ENCODE measurements at places on chromosomes 11 and 22.

DNA sequence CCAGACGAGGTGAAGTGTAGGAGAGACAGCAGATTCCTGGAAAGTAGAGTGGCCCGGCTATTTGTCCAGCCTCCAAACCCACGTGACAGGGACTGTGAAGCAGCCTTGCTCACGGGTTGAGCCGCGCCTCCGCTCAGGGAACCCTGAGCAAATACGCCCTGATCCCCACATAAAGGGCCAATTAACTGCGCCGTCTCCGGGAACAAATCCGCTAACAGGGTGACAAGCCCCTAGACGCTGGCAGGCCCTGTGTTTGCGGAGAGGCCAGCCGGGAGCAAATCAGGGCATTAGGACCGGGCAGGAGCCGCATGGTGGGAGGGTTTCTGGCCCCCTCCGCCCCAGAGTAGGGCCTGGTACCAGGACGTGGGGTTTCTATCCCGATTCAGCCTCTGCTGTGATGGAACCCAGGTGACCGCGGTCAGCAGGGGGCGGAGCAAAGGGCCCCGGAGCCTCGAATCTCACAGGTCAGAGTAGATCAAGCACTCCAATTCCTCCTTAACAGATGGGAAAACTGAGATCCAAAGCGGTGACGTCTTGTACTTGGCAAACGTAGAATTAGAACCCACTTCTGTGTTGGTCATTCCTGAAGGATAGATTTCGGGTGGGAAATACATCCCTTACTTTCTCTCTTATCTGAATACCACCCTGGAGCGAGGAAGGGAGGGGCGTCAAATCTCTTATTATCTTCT, 2.0 kb upstream of the ROBO3 start:
- DNase-seq = no peak

DNA sequence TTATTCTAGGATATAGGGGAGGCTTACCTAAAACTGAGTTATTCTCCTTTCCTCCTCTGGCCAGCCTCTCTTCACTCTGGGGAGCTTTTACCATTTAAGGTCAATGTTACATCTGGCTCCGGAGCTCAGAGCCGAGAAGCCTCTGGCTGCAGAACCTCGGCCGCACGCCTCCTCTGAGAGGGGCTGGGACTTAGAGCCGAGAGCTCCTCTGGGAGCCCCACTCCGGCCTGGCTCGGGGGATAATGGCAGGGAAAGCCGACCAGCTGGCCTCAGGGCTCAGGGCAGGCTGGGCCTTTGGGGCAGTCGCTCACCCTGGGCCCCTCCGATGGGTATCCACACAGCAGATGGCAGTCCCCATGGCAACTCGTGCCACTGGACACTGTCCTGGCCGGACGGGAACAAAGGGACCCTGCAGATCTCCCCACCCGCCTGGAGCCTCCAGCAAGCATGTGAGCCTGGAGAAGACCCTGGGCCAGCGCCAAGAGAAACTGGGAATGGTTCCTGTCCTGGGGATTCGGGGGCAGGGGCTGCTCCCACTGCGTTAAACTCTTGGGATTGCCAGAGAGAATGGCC, at the start of gene IRAG1:
Gene IRAG1, minus strand, starts transcription at position 247 of the 573 bp plus-strand sequence. Its CDS starts 153 bp downstream, at position 94.
- DNase-seq = no peak

- DNase-seq = no peak
Measured at GRCh38 chr11:1487851-1488574, 1.4 kb upstream of the MOB2 start.

DNA sequence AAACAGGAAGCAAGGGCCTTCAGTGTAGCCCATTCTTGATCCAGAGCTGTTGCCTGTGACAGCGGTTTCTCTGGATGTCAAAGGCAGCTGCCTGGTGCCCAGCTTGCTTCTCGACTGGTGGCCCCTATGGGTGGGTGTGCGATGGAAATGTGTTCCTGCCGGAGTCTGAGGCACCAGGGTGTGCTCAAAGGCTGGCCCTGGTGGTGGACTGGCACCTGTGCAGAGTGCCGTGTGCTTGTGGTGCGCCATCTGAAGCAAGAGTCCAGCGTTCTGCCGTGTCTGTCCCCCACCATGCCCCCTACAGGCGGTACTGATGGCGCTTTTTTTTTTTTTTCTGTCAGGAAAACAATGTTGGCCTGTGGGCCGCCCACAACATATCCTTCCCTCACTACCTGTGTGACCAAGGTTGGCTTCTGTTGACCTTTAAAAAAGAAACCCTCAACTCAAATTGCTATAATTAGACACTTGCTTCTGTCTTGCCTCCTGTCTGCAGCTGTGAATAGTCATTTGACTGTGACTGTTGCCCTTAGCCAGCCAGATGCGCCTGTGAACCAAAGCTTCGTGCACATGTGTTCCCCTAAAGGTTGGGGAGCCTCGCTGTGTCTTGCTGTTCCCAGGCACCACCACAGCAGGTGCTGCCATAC, 4.7 kb upstream of the RANBP1 start:
- no peak for DNase-seq

DNA sequence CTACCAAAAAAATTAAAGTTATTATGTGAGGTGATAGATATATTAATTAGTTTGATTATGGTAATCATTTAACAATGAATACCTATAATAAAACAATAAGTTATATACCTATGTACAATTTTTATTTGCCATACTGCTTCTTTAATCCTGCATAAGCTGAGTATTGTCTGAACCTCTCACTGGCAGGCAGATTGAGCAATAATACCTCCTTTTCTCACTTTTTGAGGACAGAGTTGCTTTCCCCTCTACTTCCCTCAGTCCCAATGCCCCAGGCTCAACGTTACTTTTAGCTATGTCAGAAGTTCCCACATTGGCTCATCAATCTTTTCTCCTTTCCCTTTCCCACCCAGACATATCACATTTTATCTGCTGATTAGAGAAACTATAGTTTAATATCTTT, 1.8 kb upstream of the OR51B6 start:
- DNase-seq = no peak

GRCh38 chr11:58024601-58025091, 965 bp downstream of the OR9Q1 start:
- no peak for DNase-seq

- no peak for DNase-seq
Measured at GRCh38 chr11:130711193-130711592, 205.1 kb downstream of the SNX19 start.

- no peak for DNase-seq
Measured at GRCh38 chr22:47032956-47033647, 270.7 kb downstream of the TBC1D22A start.

- no peak for DNase-seq
Measured at GRCh38 chr11:20089796-20090653, 70.2 kb downstream of the DBX1 start.

- DNase-seq = no peak
Measured at GRCh38 chr11:68432874-68433273, 27.7 kb upstream of the PPP6R3 start.

DNA sequence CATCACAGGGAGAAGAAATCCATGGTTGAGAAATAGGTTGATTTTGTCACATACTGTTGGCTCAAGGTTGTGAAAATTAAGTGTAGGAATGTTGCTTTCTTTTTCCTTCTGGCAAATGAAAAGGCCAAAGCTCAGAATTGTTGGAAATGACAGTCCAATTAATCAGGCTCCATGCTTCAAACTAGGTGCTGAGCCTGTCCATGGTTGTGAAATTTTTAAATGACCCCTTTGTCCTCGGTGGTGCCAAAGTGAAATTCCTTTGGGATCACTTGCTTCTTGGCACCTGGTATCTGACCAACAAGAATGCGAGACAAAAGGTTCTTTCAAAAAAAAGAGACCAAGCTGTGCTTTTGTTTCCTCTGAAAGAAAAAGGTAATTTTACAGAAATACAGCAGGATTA, 451.9 kb downstream of the ETS1 start:
- DNase-seq = no peak

DNA sequence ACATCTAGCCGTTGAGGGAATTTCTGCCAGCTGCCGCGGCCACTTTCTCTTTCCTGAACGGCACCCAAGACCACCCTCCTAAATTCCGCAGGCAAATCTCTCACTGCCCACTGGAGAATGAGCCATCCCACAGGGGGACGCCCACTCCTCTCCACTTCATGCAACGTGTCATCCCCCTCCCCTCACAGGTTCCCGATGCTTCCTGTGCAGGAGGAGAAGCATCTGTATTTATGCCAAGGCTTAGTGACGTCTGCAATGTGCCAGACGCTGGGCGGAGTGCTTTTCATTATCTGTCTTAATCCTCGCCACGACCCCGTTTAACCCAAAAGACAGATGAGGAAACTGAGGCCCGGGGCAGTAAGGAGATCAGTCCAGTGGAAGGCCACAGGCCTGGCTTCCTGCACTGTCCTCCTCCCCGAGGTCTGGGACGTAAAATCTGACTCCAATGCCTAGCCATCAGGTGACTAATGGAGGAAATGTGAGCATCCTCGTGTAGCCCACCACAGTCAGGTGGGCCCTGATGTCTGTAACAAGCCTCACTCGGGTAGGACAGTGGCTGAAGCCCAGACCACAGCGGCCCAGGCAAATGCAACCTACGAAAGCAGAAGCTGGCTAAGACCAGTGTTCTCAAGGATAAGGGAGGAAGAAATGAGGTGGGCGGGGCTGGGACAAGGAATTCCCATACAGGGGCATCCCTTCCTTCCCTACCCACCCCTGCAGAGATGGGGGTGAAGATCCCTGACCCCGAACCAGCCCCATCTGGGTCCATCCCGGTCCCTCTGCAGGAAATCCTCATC, 23.1 kb downstream of the MN1 start:
- no peak for DNase-seq

DNA sequence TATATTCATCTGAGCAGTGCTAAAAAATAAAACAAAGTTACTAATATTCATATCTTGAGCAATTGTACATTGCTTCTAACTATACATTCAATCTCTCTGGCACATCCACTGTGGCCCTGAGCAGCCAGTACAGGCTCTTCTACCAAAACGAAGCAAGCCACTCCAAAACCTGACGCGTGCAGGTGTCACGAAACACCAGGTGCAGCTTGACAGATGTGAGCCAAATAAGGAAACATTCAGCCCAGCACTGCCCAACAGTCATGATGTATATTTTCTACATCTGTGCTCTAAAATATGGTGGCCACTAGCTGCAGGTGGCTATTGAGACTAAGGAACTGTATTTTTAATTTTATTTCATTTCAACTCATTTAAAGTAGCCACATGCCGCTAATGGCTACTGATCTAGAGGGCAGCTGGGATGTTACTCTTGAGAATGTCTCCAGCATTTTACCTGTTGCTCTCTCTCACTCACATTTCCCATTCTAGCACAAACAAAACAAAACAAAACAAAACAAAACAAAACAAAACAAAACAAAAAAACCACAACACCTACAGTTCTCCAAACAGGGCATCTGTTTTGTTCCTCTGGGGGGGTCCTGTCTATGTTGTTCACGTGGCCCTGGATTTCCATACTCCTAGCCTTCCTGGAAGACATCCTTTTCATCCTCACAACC, 77.7 kb downstream of the LARGE1 start:
- DNase-seq = no peak

DNA sequence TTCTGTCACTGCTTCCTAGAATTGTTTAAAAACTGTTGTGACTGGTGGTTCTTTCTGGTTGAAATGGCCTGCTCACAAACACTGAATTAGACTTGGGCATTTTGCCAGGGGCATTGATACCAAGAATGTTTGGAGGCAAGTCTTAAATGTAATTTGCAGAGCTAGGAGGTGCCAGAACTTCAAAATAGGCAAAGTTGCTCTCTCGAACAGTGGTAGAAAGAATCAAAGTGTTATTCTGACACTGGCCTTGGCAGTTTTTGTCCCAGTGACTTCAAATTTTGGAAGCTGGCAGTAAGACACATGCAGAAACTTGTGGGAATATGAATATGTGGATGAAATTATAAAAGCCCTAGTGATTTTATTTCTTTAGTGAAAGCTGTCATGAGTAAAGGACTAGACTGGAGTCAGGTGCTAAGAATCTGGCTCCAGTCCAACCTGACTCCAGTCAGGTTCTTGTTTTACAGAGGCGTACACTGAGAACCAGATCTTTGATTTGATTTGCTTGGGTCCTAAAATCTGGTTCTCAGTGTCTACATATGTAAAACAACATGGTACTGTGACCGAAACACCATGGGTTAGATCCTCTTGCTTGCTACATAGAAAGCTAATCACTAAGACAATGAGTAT, 20.9 kb downstream of the SVIP start:
- no peak for DNase-seq

- no peak for DNase-seq
Measured at GRCh38 chr22:22733881-22734373, 89.5 kb downstream of the GGTLC2 start.

GRCh38 chr11:76313913-76314740, 66.8 kb downstream of the THAP12 start:
- DNase-seq = no peak

GRCh38 chr22:36733271-36733670, 29.7 kb upstream of the CACNG2 start:
- no peak for DNase-seq

GRCh38 chr22:50440544-50441249, 34.1 kb downstream of the SBF1 start:
- DNase-seq = no peak

DNA sequence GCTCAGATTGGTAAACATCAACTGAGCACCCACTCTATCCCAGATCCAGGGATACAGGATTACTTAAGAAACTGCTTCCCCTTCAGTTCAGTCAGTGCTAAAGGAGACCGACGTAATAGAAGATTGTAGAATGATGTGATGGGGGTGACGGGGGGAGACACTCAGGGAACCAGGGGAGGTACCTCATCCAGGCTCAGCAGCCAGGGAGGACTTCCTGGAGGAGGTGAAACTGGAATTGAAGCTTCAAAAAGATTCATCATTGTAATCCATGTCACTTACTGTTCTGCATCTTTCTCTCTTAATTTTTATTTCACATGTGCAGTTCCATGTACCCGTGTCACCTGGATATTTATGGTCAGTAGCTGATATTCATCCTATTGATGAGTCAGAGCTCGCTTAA, 19.1 kb upstream of the TEF start:
- DNase-seq = no peak
